Progenitor cell of endocrine pancreas (in vitro differentiated cells): ENCODE measurements at places on chromosomes 5 and 9. TPM values are rescaled to one million over a fixed set of nuclear protein-coding genes. Genes with fewer than 3 reads are reported as not detected.

Gene UQCRQ
- 230 and 275 TPM in 2 replicates for total RNA-seq

- no peak overlapping the region for H3K27ac ChIP-seq
- H3K36me3 ChIP-seq = no peaks in the 10 kb centered on the region
- H3K27me3 ChIP-seq = peaks cover 31% of the 10 kb centered on the region
- peaks cover 2% of the 10 kb centered on the region for H3K4me1 ChIP-seq
Measured at GRCh38 chr5:56588636-56589480, 226.5 kb upstream of the MAP3K1 start.

Gene STPG3
- not detected in 2 replicates for total RNA-seq

DNA sequence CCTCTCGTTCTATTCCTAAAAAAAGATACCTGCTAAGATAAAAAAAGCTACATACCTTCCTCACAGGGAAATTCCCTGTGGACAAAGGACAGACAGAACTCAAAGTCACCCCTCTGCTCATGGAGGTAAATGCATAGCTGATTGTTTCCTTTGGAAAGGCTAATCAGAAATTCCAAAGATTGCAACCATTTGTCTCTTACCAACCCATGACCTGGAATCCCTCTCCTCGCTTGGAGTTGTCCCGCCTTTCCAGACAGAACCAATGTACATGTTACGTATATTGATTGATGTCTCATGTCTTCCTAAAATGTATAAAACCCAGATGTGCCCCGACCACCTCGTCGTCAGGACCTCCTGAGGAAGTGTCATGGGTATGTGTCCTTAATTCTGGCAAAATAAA is 49.2 kb upstream of the LIFR start:
- H3K27me3 ChIP-seq = no peaks in the 10 kb centered on the region
- no peak overlapping the region for H3K27ac ChIP-seq
- H3K4me1 ChIP-seq = peaks cover 37% of the 10 kb centered on the region
- no peak overlapping the region for H3K4me3 ChIP-seq
- H3K36me3 ChIP-seq = no peaks in the 10 kb centered on the region

Gene HAVCR1
- total RNA-seq = 1.2 and 2.1 TPM in 2 replicates

DNA sequence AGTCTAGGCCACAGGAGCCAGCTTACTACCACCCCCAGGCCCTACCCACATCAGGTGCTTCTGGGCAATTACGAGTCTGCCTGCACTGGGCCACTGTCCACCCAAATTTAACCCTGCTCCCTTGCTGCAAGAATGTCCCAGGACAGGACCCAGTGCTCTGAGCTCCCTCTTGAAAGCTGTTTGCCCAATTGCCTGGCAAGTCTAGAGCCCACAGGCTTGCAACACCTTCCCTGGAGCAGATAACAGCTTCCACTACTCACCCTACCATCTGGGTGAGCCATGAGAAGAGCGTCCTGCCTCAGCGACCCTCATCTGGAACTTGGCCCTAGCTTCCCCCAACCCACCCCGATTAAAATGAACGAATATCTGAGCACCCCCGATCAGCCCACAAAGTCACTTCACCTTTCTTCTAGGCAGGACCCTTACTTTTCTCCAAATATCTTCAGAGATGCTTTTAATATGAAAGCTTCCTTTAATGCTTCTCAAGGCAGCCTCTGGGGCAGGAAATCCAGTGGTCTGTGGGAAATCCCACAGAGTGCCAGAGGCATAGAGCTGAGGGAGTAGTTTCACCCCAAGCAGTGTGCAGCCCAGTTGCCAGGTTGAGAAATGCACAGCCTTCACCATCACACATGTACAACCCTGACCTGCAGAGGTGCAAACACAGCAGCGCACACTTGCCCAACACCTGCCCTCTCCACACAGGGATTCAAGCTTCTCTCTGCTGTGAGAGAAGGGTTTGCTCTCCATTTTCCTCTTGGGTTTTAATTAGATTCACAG is 10.6 kb downstream of the ACSL6 start:
- H3K4me1 ChIP-seq = peaks cover 38% of the 10 kb centered on the region
- peaks cover 10% of the 10 kb centered on the region for H3K27me3 ChIP-seq
- DNase-seq = no peak
- no peaks in the 10 kb centered on the region for H3K36me3 ChIP-seq

DNA sequence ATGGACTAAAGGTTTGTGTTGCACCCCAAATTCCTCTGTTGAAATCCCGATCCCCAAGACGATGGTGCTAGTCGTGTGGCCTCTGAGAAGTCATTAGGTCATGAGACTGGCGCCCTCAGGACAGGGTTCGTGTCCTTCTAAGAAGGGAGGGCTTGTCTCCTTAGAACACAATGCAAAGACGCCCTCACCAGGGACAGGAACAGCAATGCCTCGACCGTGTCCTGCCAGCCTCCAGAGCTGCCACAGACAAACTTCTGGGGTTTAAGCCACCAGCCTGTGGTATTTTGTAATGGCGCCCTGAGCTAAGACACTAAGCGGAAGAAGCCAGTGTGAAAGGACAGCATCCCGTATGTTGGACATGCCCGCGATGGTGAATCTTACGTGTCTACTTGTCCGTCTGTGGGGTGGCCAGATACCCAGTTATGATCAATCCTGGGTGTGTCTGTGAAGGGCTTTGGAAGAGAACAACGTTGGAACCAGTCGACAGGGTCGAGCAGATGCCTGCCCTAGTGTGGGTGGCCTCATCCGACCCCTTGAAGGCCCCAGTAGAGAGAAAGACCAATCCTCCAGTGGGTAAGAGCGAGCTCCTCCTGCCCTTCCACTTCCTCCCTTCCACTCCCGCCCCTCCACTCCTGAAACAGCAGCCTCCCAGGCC is 279.2 kb upstream of the IRX2 start:
- H3K27ac ChIP-seq = no peak overlapping the region
- peaks cover 30% of the 10 kb centered on the region for H3K27me3 ChIP-seq
- H3K4me3 ChIP-seq = no peak overlapping the region
- DNase-seq = no peak
- no peaks in the 10 kb centered on the region for H3K36me3 ChIP-seq

GRCh38 chr9:107932601-107933000 is 443.0 kb upstream of the KLF4 start:
- H3K27me3 ChIP-seq = peaks cover 96% of the 10 kb centered on the region
- no peak overlapping the region for H3K27ac ChIP-seq
- H3K4me3 ChIP-seq = no peak overlapping the region
- H3K36me3 ChIP-seq = no peaks in the 10 kb centered on the region
- H3K4me1 ChIP-seq = peaks cover 3% of the 10 kb centered on the region

GRCh38 chr5:170513856-170514525 is 10.2 kb downstream of the KCNIP1 start:
- peaks cover 4% of the 10 kb centered on the region for H3K36me3 ChIP-seq
- H3K4me1 ChIP-seq = no peaks in the 10 kb centered on the region
- H3K27ac ChIP-seq = no peak overlapping the region
- peaks cover 8% of the 10 kb centered on the region for H3K27me3 ChIP-seq
- no peak for DNase-seq

DNA sequence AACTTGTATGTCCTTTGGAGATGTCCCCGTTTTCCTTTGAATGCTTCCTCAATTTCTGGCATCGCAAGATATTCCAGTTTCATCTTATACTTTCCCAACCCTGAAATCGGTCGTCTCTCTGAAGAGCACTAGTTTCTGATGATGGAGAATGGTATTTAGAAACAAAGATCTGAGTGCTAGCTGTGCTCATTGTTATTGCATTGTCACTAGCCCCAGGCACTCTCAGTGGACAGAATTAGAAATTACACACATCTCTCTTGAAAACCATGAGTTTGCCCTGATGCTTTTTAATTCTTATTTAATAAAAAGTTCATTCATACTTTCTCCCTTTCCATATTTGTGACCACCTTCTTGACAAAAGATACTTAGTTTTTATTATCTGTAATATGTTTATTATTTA is 67.7 kb downstream of the C9orf152 start:
- no peaks in the 10 kb centered on the region for H3K27me3 ChIP-seq
- peaks cover 1% of the 10 kb centered on the region for H3K4me1 ChIP-seq
- H3K36me3 ChIP-seq = peaks cover 9% of the 10 kb centered on the region
- no peak overlapping the region for H3K27ac ChIP-seq
- H3K4me3 ChIP-seq = no peak overlapping the region

GRCh38 chr5:4191041-4191440 is 595.4 kb downstream of the IRX1 start:
- no peaks in the 10 kb centered on the region for H3K4me1 ChIP-seq
- H3K36me3 ChIP-seq = no peaks in the 10 kb centered on the region
- no peak for DNase-seq

Gene ABCA1
- total RNA-seq = 34.1 and 41.1 TPM in 2 replicates

Gene PCDHB12
- 5.4 and 7.2 TPM in 2 replicates for total RNA-seq

GRCh38 chr9:6894135-6894534 is 136.4 kb downstream of the KDM4C start:
- no peaks in the 10 kb centered on the region for H3K27me3 ChIP-seq
- no peak overlapping the region for H3K4me3 ChIP-seq
- H3K4me1 ChIP-seq = peaks cover 8% of the 10 kb centered on the region

DNA sequence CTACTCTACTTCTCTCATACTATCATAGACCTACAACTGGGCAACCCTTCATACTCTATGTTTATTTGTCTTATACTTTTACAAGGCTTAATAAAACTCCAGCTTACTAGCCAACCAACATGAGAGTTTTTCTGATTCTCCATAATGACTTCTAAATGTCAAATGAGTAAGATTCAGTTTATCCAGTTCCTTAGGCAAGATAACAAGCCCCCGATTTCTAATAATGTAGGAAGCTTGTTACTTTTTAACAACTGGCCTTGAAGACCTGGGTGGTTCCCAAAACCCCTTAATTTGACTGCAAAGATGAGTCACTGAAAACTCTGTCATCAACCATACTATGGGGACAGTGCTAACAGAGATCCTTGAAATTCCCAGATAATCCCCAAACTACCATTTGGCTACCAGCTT is 294.6 kb upstream of the ACTBL2 start:
- DNase-seq = no peak
- H3K4me3 ChIP-seq = no peak overlapping the region
- H3K4me1 ChIP-seq = peaks cover 37% of the 10 kb centered on the region
- no peak overlapping the region for H3K27ac ChIP-seq

Gene YTHDC2
- 37.3 and 41.2 TPM in 2 replicates for total RNA-seq

GRCh38 chr5:54518146-54518817 is 723 bp downstream of the SNX18 start:
- peak overlapping the region; percentile 33 for H3K27ac ChIP-seq
- DNase-seq = peak; percentile 41
- peaks cover 6% of the 10 kb centered on the region for H3K36me3 ChIP-seq
- no peaks in the 10 kb centered on the region for H3K27me3 ChIP-seq
- peaks cover 33% of the 10 kb centered on the region for H3K4me1 ChIP-seq

DNA sequence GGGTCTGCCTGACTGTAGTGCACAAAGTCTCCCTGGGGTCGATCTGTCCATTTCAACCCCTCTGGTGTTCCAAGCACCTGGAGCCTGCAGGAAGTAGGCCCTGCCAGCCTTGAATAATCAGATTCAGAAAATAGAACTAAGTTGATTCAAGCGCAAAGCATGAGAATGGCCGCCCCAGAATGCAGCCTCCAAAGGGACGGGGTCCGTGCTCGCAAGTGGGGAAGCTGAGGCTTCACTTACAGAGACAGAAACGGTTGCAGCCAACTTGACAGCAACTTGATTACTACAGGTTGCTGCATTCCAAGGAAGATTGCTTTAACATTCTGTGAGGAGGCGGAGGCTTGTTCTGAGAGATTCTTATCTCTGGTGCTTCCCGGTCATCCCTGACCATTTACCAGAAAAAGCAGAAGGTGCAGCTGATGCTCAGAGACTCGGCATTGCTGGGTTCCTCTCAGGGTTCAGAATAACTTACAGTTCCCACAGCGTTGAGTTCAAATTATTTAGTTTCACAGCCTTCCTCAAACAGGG is 14.9 kb upstream of the LRRC14B start:
- H3K36me3 ChIP-seq = peaks cover 10% of the 10 kb centered on the region
- H3K27me3 ChIP-seq = no peaks in the 10 kb centered on the region
- no peak overlapping the region for H3K27ac ChIP-seq
- no peak for DNase-seq
- no peaks in the 10 kb centered on the region for H3K4me1 ChIP-seq
- H3K4me3 ChIP-seq = no peak overlapping the region
